ENCODE measurements at places on chromosomes 5 and 9.

- DNase-seq, result no peak
Observed at GRCh38 chr9:134208310-134208841, 44.0 kb upstream of the RNU6ATAC start.

DNA sequence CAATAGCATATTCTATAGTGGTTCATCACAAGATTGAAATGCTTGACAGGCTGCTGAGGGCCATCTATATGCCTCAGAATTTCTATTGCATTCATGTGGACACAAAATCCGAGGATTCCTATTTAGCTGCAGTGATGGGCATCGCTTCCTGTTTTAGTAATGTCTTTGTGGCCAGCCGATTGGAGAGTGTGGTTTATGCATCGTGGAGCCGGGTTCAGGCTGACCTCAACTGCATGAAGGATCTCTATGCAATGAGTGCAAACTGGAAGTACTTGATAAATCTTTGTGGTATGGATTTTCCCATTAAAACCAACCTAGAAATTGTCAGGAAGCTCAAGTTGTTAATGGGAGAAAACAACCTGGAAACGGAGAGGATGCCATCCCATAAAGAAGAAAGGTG is 43.8 kb downstream of the GCNT1 start:
- DNase-seq, result no peak

DNA sequence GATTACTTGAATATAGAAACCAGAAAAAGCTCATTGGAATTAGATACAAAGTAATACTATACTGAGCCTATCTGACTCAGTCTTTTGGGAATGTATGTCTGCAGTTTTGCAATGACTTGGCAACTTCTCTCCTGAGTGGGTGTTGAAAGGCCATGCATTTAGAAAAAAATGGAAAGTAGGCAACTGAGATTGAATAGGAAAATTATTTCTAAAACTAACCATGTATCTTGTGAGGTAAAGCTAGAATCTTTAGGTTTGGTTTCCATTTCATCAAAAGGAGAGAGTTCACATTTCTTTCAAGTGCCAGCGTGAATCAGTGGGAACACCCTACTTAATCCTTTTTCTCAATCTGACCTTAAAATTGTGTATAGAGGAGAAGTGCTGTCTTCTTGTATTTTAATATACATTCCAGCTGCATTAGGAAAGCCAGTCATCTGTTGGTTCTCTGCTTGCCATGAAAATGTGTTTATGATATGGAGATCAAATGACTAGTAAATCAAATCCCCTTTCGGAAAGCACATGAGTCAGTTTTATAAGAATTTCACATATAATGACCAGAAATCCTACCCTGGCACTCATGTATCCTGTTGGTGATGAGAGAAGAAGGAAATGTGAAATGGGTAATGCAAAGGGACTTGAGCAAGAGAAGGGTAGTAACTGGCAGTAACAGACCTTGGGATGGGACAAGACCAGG is 30.4 kb downstream of the NFX1 start:
- DNase-seq, result peak; percentile 95

DNA sequence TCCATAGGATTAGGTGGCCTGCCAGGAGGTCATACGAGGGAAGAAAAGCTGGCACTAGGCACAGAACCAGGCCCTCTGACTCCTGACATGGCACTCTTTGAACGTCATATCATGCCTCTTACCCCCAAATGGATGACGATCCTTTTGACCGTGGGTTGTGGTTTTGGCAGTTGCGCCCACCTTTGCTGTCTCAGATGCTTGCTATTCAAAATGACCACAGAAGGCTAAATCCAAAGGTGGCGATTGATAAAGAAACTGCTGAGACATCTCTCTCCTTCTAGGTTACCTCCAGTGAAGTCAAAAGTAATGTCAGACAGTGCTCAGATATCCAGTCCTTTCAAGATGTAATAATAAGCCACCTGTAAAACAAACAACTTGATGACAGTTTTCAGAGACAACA is 385.0 kb downstream of the EFNA5 start:
- DNase-seq, result no peak

DNA sequence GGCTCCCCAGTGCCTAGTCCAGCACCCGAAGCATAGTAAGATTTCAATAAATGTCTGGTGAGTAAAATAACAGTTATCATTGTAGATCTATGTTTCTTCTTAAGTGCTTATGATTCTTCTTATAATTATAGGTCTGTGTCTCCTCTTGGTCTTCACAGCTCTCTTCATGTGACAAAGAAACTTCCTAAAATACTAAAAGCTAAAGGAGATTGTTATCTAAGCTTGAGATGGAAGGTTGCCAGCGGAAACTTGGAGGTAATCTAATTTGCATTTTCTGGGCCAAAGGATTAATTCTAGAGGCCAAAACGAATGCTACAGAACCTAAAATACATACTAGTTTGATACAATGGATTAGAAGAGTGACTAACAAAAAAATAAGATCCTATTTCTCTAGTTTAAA is 13.6 kb upstream of the ARHGAP26 start:
- DNase-seq, result no peak

- DNase-seq, result peak; percentile 94
Observed at GRCh38 chr9:107711542-107711941, 222.0 kb upstream of the KLF4 start.

DNA sequence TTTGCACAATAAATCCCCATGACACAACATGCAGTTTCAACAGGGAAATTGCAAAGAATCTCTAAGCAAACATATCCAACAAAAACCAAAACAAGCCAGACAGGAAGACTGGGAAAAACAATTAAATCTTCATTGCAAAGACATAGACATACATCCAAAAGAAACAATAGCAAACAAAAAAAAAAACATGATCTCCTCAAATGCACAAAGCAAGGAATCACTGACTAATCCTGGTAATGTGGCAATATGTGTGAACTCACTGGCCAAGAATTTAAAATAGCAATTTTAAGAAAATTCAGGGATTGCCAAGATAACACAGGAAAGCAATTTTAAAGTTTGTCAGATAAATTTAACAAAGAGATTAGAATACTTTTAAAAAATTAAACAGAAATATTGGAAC is 520.1 kb upstream of the SMC2 start:
- no peak for DNase-seq

- DNase-seq, result no peak
Observed at GRCh38 chr5:151171529-151171928, 13.9 kb upstream of the ANXA6 start.

DNA sequence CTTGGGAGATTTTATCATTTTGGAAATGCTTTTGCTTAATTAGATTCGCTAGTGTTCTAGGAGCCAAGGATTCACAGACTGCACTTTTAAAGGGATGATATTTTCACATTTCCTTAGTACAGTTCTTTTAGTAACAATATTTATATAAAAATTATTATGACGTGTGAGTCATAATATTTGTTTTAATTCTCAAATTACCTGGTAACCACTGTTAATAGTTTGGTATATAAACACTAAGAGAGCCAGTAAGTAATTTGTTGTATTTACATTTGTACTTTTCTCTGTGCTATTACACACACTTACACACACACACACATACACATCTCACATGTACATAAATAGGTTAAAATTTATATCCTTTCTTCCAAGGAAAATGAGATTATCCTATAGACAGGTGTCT is 58.8 kb upstream of the RAD23B start:
- DNase-seq, result no peak

GRCh38 chr9:134571326-134571931 is 70.2 kb upstream of the COL5A1 start:
- DNase-seq, result no peak

DNA sequence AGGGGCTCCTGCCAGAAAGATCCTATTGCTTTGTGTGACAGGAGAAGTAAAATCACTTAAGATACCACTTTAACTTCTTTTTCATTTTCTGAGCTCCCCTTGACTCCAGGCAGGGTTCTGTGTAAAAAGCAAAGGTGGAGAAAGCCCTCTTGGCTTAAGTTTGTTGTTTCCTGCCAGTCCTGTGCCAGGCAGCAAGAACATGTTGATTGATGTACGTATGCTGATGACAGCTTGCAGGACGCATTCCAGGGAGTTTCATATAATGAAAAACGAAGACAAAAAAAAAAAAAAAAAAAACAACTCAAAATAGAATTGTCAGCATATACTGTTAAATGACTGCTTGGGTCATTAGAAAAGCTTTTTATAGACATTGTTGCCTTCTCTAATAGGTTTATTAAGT is 251.7 kb downstream of the PSAT1 start:
- no peak for DNase-seq

DNA sequence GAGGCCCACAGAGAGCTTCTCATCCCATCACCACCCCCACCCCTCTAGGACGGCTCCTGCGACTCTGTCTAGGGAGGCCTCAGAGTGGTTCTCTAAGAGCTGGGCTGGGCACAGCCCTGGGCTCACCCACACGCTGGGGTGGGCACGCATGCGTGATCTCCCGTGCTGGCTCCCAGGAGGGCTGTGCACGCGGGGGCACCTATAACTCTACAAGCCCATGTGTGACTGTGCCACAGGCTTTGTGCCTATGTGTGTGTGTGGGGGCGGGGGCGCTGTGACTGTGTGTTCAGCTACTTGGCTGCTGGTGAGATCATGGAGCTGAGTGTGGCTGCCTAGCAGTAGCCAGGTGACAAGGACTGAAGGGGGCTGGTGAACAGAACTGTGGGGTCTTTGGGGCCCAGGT is 32.2 kb downstream of the NDUFA8 start:
- DNase-seq, result no peak

DNA sequence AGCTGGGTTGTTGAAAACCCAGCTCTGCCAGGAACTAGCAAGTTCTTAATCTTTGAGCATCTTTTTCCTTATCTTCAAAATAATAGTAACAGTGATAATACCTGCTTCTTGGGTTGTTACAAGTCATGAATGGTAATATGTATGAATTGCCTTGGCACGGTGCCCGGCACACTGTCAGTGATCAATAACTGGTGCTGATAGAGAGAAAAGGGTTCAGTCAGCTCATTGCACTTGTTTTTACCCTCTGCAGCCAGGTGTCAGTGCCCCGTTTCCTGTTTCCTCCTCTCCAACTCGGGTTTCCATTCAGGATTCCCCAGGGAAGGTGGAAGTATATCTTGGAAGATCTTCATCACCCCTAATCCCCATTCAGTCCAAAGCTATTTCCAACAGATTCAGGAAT is 15.8 kb upstream of the NIPAL4 start:
- DNase-seq, result no peak

DNA sequence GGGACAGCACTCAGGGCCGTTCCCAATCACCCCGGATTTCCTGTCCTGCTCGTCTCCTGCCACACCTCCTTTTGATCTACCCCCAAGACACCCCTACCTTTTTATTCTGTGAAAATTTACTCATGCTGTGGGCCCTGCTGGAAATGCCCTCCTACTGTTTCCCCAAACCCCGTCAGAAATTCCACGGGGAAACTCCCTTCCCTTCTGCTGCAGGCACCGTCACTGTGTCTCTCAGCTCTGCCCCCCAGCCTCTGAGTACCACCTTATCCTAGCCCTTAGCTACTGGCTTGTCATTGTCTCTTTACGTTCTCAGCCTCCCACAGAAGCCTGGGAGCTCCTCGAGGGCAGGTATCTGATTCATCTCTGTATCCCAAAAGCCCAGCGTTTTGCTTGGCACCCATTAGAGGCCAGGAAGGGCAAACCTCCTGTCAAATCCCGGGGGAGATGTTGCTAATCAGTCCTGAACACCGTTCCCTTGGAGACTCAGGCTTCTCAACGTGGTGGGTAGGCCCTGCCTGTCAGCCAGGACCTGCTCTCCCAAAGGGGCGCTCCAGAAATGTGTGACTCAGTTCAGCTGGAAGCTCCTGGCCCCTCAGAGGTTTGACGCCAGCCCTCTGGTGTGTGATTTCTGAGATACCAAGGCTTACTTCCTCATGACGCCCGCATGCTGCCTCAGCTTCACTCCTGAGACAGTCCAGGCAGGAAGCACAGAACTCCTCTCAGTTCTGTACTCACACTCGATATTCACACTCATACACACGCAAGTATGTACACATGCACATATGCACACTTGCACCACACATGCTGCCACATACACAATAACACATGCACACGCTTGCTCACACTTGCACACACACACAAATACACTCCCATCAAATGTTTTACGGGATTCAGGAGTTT is 50.7 kb upstream of the GRHPR start:
- DNase-seq, result peak; percentile 24

DNA sequence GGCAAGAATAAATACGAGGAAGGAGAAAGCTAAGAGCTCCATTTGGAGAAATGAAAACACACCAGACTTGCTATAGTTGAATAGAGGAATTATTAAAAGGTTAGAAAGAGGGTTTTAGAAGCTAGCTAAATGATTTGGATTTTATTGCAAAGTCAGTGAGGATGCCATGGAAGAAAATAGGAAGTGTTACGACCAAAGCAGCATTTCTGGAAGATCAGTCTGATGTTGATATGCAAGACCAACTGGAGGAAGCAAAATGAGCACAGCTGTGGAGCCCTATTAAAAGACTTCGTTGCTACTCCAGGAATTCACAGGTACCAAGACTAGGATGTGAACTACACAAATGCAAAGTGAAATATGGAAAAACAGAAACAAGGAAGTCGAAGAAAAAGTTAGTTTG is 2.1 kb downstream of the DHX29 start:
- no peak for DNase-seq

- no peak for DNase-seq
Observed at GRCh38 chr5:112862085-112862484, 998 bp downstream of the SRP19 start.

- DNase-seq, result peak; percentile 9
Observed at GRCh38 chr9:88106492-88106891, 31.8 kb downstream of the SPATA31C2 start.

DNA sequence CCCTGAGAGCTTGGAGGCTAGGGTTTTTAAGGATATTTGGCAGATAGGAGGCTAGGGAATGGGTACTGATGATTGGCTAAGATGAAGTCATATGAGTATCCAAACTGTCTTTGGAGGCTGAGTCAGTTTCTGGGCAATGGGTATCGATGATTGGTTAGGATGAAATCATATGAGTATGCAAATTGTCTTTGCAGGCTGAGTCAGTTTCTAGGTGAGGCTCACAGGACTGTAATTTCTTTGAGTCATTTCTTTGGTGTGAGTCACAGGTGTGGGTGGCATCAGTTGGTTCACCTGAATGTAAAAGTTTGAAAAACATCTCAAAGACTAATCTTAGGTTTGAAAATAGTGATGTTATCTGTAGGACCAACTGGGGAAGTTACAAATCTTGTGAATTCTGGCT is 1068.0 kb downstream of the NR2F1-AS1 start:
- no peak for DNase-seq

GRCh38 chr9:86135371-86135770 is 36.0 kb upstream of the GOLM1 start:
- DNase-seq, result no peak

- DNase-seq, result no peak
Observed at GRCh38 chr5:172383191-172383802, 71.0 kb downstream of the SH3PXD2B start.

GRCh38 chr5:142412581-142412980 is 87.8 kb upstream of the SPRY4 start:
- DNase-seq, result no peak

DNA sequence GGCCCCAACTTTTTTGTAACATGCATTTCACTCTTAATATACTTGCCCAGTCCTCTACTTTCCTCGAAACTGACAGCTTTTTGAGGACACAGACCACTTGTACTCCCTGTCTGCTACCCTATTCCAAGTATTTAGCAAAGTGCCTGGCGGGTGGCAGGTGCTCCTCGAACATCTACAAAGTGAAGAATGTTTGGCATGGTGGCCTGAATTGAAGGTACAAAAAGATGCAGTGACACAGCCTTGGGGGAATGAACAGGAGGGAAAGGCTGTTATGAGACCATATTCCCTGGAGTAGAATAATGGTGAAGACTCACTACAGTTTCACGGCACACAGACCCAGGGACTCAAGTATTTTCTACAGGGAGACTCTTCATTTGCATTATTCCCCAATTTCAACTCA is 590.9 kb downstream of the PRELID2 start:
- no peak for DNase-seq

GRCh38 chr5:138466900-138467710 is 1.8 kb downstream of the EGR1 start:
- peak; percentile 6 for DNase-seq
